Suprapubic skin (tissue), 4 donors: ENCODE measurements at places on chromosomes 16 and 17. TPM values are rescaled to one million over a fixed set of nuclear protein-coding genes. Genes with fewer than 3 reads are reported as not detected.
A peak's percentile ranks its signal among the peaks of the same experiment; 100 is the strongest.

DNA sequence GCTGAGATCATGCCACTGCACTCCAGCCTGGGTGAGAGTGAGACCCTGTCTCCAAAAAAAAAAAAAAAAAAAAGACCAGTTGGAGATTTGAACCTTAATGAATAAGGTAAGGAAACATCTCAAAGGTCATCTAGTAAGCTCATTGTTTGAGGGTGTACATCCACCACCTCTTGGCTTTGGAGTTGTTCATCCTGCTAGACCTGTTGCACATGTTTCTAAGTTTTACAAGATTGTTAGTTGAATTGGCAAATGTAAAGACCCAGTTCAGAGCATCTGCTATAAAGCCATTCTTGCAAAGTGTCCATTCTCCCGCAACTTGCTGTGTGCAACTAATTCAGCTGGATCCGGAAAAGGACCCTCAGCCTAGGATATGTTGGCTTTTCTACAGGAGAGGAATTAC lies 1.5 kb downstream of the PSMD7 start:
- H3K4me3 ChIP-seq, result peak overlapping the region; percentile 75
- H3K4me1 ChIP-seq, result peaks cover 34% of the 10 kb centered on the region
- peaks cover 40% of the 10 kb centered on the region for H3K36me3 ChIP-seq
- H3K27ac ChIP-seq, result peak overlapping the region; percentile 92

GRCh38 chr17:1414001-1414574 lies 14.1 kb upstream of the YWHAE start:
- H3K27ac ChIP-seq, result no peak overlapping the region
- H3K27me3 ChIP-seq, result no peaks in the 10 kb centered on the region
- no peak overlapping the region for H3K4me3 ChIP-seq
- no peak for DNase-seq

DNA sequence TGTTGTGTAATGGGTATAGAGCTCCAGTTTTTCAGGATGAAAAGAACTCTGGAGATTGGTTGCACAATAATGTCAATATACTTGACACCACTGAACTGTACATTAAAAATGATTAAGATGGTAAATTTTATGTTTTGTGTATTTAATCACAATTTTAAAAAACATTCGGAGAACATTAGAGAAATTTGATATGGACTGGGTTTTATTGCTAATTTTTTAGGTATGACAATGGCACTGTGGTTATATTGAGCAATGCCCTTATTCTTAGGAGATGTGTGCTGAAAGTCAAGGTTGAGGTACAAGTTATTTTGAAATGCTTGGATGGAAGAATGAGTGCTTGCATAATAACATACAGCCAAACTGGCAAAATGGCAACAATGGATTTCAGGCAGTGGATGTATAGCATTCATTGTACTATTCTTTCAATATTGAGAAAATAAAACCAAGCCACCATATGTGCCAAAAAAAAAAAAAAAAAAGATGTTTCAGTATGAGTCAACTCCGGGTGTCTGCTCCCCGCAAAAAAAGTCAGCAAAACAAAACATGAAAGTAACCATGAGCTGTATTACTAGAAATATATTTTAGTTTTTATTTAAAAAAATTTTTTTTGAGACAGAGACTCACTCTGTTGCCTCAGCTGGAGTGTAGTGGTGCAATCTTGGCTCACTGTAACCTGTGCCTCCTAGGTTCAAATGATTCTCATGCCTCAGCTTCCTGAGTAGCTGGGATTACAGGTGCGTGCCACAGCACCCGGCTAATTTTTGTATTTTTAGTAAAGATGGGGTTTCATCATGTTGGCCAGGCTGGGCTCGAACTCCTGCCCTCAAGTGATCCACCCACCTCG lies 19.8 kb downstream of the HOXB1 start:
- no peak overlapping the region for H3K4me3 ChIP-seq
- H3K4me1 ChIP-seq, result no peaks in the 10 kb centered on the region
- no peak overlapping the region for H3K27ac ChIP-seq
- peaks cover 32% of the 10 kb centered on the region for H3K27me3 ChIP-seq
- DNase-seq, result no peak
- H3K36me3 ChIP-seq, result no peaks in the 10 kb centered on the region

DNA sequence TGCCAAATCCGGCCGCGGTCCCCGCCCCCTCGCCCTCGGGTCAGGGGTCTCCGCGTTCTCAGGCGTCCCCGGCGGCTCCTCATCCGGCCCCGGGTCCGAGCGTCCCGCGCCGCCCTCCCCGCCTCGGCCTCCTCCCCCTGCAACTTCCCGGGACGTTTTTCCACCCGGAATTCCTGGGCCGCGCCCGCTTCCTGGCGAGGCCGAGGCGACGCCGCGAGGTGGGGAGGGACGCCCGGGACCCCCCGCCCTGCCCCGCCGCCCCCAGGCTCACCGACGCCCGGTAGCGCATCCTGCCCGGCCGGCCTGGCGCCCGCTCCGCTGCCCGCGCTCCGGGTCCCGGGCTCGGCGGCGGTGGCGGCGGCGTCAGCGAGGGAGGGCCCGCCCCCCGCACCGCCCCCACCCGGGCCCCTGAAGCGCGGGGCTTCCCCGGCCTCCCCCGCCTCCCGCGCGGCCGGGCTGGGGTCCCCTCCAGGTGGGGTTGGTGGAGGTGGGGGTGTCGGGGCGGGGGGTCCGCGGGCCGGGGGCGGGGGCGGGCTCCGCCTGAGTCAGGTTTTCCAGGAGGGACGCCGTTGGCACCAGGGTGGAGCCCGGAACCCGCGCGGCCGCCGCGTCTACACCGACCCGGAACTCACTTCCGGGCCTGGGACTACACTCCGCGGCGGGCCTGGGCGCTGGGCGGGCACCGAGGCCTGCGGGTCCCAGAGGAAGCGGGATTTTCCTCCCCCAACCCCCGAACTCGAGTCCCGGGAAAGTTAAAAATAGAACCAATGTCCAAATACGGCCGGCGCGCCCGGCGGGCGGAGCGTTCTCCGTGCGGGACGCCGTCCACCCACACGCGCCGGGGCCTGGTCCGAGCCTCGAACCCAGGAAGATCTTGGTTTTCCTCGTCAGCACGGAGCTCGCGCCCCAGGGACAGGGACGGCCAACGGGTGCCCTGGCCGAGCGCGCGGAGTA lies 6.8 kb downstream of the MYO1C start:
- peak overlapping the region; percentile 77 for H3K4me3 ChIP-seq
- peak overlapping the region; percentile 97 for H3K27ac ChIP-seq
- DNase-seq, result no peak
- peaks cover 30% of the 10 kb centered on the region for H3K36me3 ChIP-seq
- peaks cover 61% of the 10 kb centered on the region for H3K4me1 ChIP-seq

DNA sequence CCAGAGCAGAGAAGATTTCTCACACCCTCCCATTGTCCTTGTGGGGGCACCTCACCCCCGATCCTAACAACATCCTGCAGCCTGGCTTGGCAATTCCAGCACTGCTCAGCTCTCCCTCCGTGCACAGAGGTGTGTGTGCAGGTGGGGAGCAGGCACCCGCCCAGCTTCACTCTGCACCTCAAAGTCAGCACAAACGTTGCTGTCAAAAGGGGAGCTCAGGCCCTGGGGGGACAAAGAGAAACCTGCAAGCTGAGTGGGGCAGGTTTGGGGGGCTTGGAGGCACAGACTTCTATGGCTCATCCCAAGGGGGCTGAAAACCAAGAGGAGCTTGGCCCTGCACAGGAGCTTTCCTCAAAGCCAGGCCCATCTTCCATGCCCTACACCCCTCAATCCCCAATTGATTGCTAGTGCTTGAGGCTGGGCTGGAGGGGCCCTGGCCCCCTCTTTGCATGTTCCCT lies 231.9 kb upstream of the TNRC6C start:
- no peak overlapping the region for H3K4me3 ChIP-seq
- no peaks in the 10 kb centered on the region for H3K36me3 ChIP-seq
- no peak for DNase-seq
- peaks cover 17% of the 10 kb centered on the region for H3K4me1 ChIP-seq
- H3K27me3 ChIP-seq, result peaks cover 3% of the 10 kb centered on the region

- DNase-seq, result no peak
- H3K36me3 ChIP-seq, result no peaks in the 10 kb centered on the region
- H3K27me3 ChIP-seq, result no peaks in the 10 kb centered on the region
These were observed 240.4 kb upstream of the TNRC6C start for GRCh38 chr17:77717941-77718668.

GRCh38 chr17:4722678-4723240 lies 8.5 kb upstream of the MED11 start:
- no peaks in the 10 kb centered on the region for H3K4me1 ChIP-seq
- H3K27ac ChIP-seq, result no peak overlapping the region
- no peak for DNase-seq
- H3K36me3 ChIP-seq, result peaks cover 21% of the 10 kb centered on the region
- H3K4me3 ChIP-seq, result no peak overlapping the region
- no peaks in the 10 kb centered on the region for H3K27me3 ChIP-seq

DNA sequence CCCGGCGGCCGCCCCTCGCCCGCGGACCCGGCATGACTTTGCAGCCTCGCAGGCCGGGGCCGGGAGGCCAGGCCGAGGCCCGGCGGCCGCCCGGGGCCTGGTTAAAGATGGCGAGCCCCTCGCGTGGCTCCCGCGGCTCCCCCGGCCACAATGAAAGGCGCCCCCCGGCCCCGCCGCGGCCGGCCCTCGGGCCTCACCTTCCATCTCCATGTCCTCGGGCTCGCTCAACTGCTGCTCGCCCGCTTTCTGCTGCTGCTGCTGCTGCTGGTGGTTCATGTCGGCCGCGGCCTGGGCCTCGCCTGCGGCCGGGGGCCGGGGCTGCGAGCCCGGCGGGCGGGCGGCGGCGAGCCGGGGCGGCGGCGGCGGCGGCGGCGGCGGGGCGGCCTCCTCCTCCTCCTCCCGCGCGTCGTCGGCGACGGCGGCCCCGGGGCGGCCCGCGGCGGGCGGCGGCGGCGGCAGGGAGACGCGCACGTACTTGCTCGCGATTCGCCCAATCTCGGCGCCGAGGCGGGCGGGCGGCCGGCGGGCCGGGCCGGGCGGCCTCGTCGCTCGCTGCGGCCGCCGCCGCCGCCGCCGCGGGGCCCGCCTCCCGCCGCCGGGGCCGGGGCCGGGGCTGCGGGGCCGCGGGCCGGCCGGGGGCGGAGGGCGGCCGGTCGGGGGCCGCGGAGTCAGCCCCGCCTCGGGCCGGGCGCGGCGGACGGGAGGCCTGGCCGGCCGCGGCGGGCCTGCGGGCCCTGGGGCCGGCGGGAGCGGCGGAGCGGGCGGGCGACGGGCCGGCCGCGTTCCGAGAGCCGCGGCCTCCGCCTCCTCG lies 491 bp downstream of the USP7 start:
- peak overlapping the region; percentile 94 for H3K4me3 ChIP-seq
- no peak for DNase-seq
- H3K27me3 ChIP-seq, result no peaks in the 10 kb centered on the region

DNA sequence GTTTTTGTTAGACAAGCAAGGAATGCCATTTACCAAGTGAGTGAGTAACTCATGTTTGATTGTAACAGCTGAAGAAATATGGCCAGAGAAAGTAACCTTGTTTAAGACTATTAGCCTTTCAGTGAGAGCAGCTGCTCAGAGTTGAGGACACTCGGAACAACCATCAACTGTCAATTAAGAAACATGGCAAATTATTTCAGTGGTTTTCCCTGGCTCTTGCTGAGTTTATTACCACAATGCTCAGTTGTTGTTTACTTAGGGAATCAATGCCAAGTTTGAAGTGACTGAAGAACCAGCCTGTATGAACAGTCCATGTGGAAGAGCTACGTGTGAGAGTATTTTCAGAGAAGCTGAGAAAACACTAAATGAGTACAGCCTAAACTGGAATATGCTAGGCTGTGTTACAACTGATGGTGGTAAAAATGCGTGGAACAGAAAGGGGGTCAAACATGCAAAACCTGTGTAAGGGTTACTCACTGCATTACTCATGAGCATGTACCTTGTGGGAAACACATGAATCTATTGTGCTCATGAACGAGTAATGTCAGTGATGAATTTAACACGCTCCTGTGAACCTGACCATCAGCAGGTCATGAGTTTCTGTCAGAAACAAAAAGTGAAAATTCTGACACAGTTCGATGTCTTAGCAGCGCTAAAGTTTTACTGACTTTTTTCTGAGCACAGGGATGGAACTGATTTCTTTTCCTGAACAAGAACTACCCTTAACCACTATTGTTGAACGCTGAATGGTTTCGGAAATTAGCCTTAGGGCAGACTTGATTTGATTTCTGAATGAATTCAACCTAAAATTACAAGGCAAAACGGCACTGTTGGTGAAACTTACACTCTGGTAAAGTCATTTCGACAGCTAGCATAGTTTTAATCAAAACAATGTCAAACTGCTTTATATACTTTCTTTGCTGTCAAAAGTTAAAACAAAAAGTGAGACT lies 33.5 kb downstream of the GNA13 start:
- H3K27ac ChIP-seq, result peak overlapping the region; percentile 31
- DNase-seq, result no peak
- H3K27me3 ChIP-seq, result no peaks in the 10 kb centered on the region

Gene KRTAP1-5
- 199 TPM for total RNA-seq

DNA sequence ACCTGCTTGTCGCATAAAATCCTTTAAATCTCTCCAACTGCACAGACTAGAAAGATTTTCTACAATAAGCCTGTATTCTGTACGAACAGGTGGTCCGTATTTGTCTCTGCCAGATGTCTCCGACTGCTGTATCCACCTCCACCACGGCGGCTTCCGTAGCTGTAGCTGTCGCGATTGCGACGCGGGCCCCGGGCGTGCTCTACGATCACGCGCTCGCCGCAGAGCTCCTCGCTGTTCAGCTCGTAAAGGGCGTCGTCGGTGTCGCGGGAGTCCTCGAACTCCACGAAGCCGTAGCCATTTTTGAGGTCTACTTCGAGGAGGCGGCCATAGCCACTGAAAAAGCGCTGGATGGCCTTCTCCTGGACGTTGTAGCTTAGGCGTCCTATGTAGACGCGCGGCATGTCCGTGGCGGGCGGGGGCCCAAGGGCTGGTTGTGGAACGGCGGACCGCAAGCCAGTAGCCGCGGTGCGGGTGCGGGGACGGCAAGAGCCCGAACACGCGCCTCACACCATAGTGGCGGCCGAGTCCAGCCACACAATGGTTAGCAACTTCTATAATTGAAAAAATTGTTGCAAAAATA lies 36.1 kb downstream of the ZNF624 start:
- H3K27me3 ChIP-seq, result no peaks in the 10 kb centered on the region
- H3K36me3 ChIP-seq, result no peaks in the 10 kb centered on the region
- no peaks in the 10 kb centered on the region for H3K4me1 ChIP-seq
- no peak overlapping the region for H3K4me3 ChIP-seq
- DNase-seq, result no peak

Gene OR4D1
- not detected for total RNA-seq

GRCh38 chr16:26995522-26995921 lies 71.2 kb upstream of the C16orf82 start:
- no peaks in the 10 kb centered on the region for H3K36me3 ChIP-seq
- no peaks in the 10 kb centered on the region for H3K27me3 ChIP-seq
- no peak for DNase-seq
- H3K4me3 ChIP-seq, result no peak overlapping the region

DNA sequence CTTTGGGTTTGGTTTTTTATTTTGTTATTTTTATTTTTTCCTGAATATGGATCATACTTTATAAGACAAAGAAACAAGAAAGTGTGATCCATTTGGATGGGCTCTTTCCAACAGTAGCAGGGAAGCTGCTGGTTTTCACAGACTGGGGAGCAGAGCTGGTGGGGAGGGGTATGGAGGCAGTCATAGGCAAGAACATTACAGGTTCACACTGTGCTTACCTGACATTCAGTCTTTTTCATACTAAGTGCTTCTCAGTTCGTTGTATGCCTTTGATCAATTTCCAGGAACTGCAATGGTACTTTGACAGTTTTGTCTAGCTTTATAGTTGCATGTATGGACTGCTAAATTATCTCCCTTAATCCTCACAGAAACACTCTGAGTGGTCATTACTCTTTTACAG lies 27.7 kb downstream of the BEAN1 start:
- no peak overlapping the region for H3K27ac ChIP-seq
- no peak overlapping the region for H3K4me3 ChIP-seq
- peaks cover 9% of the 10 kb centered on the region for H3K27me3 ChIP-seq
- H3K4me1 ChIP-seq, result no peaks in the 10 kb centered on the region
